ENCODE measurements at places on chromosomes 3 and 15.
A peak's percentile ranks its signal among the peaks of the same experiment; 100 is the strongest.

GRCh38 chr3:143840636-143841035, 7.6 kb downstream of the SLC9A9 start:
- DNase-seq: no peak

DNA sequence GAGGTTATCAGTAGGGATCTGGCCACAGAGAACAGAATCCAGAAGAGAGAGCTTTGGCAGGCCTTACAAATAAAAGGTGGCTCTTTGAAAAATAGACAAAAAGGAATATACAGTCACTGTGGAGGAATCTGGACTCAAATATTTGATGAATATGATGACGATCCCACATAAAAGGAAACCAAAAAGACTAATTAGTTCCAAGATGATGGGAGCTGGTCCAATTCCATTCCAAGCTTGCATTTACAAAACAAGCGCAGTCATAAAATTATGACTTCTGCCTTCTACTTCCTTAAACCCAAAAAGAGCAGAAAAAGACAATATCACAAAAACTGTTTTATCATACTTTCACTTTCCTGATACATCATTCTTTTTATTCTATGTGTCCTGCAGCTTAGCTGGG, 285.8 kb downstream of the DIPK2A start:
- DNase-seq: no peak

GRCh38 chr15:75811626-75812025, 31.6 kb upstream of the UBE2Q2 start:
- no peak for DNase-seq

DNA sequence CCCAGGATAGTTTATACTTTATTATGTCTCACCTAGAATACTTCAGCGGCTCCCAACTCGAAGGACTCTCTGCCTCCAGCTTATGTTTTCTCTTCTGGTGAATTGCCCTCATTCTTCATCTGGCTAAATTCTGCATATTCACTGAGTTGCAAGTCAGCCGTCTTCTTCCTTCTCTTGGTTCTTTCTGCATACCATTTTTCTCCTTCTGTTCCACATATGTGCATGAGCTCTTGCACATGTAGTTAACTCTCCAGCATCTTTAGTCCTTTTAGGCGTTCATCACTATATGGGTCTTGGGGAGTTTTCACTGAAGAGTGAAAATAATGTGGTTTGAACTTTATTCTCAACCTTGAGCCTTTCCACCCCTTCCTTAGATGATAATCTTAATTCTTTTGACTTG, 70.1 kb downstream of the AP4E1 start:
- no peak for DNase-seq

DNA sequence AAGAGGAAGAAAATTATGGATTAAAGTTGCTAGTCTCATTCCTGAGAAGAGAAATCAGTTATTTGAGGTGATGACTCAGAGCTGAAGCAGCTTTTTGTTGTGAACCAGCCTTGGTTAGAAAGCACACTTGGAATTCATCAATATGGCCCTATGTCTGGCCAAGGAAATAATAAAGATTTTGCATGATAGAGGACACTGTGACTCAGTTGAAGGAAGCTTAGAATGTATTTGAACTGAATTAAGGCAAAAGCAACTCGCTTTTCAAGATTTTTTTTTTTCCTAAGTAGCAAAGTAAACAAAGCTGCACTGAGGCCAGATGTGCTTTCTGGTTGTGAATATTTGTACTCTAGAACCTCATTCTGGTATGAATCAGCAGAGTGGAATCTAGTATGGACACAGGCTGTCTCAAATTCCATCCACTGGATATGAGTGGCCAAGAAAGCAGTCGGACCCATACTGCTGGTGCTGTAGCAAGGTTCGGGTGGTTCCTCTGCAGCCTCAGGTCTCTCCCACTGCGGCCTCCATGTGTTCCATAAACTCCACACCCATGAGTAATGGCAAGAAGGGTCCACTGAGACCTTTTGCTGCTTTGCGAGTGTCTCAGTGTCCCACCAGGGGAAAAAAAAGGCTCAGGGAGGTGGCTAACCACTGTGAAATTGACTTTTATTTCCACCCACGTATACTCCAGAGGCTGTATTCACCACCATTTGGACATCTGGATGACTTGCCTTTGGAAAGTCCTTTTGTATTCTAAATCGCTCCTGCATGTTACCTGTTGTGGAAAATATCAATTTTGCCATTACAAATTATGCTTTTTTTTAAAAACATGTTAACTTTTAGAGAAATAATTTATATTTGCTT, 53.1 kb downstream of the TGFBR2 start:
- no peak for DNase-seq

DNA sequence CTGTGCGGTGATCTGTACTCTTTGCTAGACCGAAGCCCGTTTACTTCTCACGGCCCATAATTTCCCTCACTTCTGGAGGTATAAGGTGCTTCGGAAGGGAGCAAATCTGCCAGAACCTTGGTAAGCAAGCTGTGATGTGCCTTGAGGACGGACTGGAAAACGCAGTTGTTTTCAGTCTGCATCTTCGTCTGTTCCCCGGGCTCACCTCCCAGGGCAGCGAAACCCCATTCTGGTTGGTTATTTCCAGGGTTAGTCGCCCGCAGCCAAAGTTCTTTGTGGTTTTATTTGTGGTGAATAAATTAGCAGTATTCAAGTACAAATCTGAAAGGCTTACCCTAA, 401 bp downstream of the RAMAC start:
- no peak for DNase-seq

- DNase-seq: no peak
These were observed 56.9 kb downstream of the MEGF11 start for GRCh38 chr15:66196602-66197001.

DNA sequence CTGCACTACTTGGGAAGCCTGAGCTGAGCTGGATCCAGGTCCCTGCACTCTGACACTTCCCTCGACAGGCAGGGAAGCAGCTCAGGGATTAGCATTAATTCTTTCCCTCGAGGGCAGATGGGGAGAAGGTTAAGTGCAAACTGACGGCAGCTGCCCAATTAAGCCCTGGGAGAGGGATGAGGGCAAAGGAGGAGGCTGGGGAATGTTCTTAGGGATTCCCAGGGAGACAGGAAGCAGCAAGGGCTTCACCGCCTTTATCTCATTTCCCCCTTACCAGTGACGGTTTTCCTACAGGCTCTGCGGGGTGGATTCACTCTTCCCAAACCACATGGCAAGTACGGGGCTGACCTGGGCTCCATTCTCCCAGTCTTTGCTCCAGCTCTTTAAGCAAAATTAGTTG, 519.0 kb upstream of the PROK2 start:
- DNase-seq: no peak

- no peak for DNase-seq
These were observed 10.9 kb downstream of the SMAD3 start for GRCh38 chr15:67076147-67076843.

GRCh38 chr3:9994086-9994844, 7.6 kb upstream of the EMC3 start:
- no peak for DNase-seq

- DNase-seq: no peak
These were observed 237.8 kb downstream of the FMN1 start for GRCh38 chr15:32956711-32957110.

DNA sequence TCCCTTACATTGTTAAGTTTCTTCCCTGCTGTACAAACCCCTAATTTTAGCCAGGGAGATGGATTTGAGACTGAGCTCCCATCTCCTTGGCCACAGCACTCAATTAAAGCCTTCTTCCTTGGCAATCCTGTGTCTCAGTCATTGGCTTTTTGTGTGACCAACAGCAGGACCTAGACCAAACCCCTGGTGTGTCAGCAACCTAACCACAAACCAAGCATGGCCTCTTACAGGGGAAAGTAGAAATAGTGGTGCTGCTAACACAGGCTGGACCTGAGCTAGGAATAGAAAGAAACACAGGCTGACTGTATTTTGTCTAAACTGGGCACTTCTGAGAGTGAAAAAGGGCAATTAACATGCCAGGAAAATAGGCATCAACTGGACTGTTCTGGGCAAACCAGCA, 37.9 kb downstream of the PPCDC start:
- DNase-seq: peak; percentile 71

DNA sequence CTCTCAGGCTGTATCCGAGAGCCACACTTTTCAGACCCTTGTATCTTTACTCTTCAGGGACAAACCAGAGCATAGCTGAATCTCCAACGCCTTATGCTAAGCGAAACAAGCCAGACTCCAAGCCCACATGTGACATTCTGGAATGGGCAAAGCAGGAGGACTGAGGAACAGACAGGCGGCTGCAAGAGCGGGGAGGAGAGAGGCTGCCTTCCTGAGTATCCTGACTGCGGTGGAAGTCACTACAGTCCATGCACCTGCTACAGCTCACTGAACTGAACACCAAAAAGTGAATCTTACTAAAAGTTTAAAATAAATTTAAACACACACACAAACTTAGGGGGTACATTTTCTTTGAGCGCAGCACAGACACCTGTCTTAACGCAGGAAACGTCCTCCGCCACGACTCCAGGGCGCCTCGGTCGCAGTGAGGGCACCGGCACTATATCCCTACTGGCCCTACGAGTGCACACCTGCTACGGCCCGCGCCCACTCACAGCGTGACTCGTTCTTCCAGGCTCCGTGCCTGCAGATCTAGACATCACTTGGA, 1.4 kb downstream of the CYFIP1 start:
- no peak for DNase-seq

- DNase-seq: no peak
These were observed 63.5 kb downstream of the FNDC3B start for GRCh38 chr3:172102883-172103310.

- DNase-seq: no peak
These were observed 12.4 kb downstream of the TPM1 start for GRCh38 chr15:63054985-63055384.

GRCh38 chr3:122975924-122976293, 51.7 kb downstream of the SEMA5B start:
- DNase-seq: peak; percentile 60

- DNase-seq: no peak
These were observed 59.0 kb upstream of the GSK3B start for GRCh38 chr3:120153294-120153693.

- no peak for DNase-seq
These were observed 78.3 kb downstream of the MCF2L2 start for GRCh38 chr3:183350164-183350563.

GRCh38 chr3:46462511-46462910, 2.2 kb downstream of the LTF start:
- DNase-seq: no peak

- DNase-seq: no peak
These were observed at the start of gene SUSD5 for GRCh38 chr3:33218446-33219174. Gene SUSD5, minus strand, starts transcription at chr3:33218810. Its CDS starts 13 bp downstream, at chr3:33218797.

DNA sequence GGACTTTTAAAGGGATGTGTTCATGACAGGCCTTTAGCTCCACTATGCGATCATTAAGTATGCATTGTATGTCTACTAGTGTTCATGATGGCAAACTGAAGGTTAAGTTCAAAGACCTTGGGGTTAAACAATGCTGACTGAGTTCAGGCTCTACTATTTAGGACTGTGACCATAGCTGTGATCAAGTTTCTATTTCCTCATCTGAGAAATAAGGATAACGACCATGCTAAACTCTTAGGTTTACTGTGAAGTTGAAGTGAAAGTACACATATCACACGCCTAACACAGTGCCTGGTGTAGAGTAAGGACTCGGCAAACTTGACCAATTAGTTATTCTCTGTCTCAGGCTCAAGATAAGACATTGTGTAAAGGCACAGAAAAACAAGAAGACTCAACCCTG, 243.2 kb downstream of the MBNL1 start:
- DNase-seq: no peak

DNA sequence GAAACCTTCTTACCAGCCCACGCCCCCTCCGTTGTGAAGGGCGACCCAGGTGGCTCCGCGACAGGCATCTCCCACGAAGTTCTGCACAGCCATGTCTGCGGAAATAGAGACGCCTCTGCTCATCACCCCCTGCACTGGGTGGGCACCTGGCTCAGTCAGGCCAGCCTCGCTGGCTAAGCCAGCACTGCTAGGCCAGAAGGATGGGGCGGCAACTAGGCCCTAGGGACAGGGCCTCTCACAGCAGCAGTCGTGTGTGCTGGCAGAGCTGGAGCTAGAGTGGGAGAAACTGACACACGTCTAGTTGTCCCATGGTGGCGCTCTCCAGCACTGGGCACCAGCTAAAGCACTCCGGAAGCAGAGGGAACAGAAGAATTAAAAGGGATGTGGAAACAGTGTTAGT, 12.5 kb upstream of the ZXDC start:
- no peak for DNase-seq

DNA sequence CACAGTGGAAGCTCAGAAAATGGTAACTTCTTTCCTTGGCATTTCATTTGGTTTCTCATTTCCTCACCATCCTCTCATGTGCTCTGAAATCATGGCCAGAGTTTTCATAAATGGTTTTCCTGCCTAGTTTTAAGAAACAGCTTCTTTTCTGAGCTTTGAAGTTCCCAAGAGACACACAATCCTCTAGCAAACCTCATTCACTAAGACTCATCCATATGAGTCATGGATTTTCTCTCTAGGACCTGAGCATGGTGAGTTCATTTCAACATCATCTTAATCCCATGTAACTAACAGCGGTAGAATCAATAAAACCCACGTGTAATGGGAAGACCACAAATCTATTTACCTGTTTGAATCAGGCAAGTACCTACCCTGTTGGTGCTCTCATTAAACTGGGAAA, 274.5 kb upstream of the LRTM1 start:
- DNase-seq: no peak

DNA sequence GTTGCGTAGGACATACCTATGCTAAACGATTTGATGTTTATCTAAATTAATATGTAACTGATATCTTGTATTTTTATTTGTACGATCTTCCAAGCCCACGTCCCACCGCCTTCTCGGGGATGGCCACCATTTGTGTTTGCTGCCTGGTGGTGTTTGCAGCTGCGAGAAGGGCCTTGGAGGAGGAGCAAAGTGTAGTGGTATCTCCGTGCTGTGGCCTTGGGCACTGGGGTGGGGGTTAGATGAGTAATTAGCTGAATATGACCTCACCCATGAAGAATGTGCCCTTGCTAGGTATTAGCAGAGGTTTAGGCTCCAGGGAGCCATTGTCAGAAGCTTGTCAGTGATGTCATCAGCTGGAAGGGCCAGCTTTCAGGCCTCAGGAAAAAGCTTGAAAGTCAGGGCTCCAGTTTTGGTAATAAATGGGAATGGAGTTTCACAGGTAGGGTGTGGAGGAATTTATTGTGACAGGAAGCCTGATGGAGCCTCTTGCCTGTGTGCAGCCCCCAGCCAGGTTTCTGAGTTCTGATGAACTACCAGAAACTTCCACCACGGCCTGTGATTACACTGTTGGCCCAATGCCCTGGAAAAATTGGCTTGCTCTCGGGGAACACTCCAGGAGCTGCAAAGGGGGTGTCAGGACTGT, 41.0 kb downstream of the FLNB start:
- no peak for DNase-seq

DNA sequence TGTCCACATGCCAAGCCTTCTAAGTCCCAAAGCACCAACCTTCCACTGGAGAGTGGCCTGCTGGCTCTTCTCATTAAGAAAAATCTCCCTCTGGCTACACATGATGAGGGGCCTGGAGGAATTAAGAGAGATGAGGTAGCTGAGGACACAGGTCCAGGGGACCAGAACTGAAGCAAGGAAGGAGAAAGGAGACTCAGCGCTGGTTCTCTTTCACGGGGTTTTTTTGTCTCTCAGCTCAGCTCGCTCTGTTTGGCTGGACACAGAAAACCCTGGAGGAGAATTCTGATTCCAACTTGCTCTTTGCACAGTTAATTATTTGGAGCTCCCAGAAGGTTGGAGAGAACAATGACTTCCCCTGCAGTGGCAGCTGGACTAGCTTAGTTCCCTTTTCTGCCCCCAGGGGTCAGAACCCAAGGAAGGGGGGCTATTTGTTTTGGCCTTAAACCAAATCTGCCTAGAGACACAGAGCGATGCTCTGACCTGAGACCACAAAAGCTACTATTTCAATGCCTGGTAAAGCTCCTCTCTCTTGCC, 507.6 kb downstream of the FHIT start:
- no peak for DNase-seq

- no peak for DNase-seq
These were observed 220.3 kb upstream of the TPM1 start for GRCh38 chr15:62822228-62822627.

Measured in GDM1 (cell line).